Activated CD8-positive, alpha-beta memory T cell treated with anti-CD3 and anti-CD28 coated beads for 48 hours (primary cell): ENCODE measurements at places on chromosomes 2 and 18.

GRCh38 chr2:207423886-207424285, 105.9 kb upstream of the CREB1 start:
- DNase-seq, result peak; percentile 11

GRCh38 chr18:59096098-59096789, 43.4 kb upstream of the SEC11C start:
- no peak for DNase-seq

- DNase-seq, result no peak
These were observed 29.1 kb downstream of the KLHL29 start for GRCh38 chr2:23414106-23414505.

GRCh38 chr2:154173919-154174318, 302.2 kb downstream of the GALNT13 start:
- DNase-seq, result no peak

DNA sequence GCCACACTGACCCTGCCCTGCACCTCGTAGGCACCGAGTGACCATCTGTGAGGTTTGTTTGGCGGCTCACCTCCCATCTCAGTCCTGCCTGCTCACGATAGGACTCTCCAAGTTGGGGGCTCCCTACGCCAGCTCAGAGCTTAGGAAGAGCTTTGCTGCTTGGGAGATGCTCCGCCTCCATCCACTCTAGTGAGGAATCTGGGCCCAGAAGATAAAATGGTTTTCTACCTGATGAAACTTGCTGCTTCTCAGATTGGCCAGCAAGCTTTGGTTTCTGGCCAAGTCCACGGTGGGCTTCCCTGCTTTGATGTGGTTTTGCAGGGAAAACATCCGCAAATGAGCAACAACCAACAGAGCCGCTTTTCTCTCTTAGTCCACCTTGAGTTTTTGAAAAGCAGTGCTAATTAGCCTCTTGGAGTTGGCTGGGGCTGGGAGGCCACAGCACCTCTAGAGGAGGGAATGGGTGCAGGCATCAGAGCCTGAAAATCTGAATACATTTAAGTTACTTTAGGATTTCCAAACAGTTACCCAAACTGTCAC, 42.2 kb downstream of the THNSL2 start:
- no peak for DNase-seq

- DNase-seq, result no peak
These were observed 112.1 kb upstream of the ATP8B1 start for GRCh38 chr18:57915248-57915647.

DNA sequence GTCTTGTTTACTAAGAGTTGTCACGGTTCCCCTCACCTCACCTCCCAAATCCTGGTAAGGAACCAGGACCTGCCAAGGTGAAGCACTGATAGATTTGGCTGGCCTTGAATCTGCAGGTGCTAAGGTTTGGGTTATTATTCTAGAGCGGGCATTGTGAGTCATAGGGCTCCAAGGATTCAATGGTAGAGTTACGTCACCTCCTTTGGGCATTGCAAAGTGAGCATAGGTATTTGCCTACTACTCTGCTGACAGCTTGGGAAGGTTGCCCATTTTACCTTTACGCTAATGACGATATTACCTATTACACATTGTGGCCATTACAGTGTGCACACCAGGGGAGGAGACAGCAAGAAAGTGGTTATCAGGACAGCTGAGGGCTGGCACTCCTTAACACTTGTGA, 59.3 kb downstream of the SETBP1 start:
- no peak for DNase-seq

DNA sequence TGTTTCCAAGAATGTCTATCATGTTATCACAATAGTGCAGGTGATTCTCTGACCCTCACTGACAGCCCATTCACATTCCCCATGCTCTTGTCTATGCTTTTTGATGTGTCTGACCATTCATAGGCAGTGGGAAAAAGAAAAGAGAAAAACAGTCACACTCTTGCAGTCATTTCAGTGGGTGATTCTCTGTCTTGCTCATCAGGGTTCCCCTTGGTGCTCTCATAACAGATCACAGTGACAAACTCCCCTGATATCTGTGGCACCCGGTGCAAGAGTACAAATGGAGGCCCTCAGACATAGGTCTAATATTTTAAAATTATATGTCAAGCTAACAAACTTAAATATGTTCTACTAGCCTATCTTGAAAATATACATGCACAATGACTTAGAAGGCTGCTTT, 72.7 kb upstream of the PPP1CB start:
- DNase-seq, result no peak

DNA sequence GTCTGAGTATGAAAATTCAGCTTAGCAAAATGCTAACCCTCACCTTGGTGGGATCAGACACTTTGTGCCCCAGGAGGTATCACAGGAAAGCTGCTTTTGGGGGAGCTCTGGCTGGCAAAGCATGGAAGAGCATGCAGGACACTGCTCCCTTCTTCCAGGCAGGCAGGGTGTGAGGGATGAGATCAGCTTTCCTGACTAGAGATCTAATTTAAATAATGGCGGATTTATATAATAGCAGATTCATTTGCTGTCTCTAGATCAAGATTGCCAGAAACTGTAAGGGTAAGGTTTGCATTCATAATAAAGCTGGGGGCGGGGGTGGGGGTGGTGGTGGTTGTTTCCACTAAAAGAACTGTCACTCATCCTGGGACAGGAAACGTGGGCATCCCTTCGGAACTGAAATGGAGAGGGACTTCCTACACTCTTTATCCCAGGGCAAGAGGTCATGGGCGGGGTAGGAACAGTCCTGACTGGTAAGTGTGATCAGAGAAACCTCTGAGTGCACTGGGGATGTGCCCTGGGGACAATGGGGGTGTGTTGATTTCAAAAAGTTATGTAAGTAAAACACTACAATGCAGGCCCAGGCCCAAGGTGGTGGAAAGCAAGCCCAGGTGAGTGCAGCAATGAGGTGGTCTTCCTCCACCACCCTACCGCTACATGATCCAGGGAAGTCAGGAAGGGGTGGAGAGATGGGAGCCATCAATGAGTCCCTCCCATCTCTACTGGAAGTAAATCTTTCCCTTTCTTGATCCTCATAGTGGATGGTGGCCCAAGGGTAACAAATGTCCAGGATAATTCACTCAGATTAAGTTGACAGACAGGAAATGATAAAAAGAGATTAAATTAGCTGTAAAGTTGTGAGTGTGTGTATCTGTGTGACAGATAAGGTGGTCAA, 171.4 kb upstream of the SERPINE2 start:
- no peak for DNase-seq

- no peak for DNase-seq
These were observed 230.0 kb upstream of the RASGRP3 start for GRCh38 chr2:33246432-33246831.

GRCh38 chr18:74310411-74310810, 5.2 kb upstream of the C18orf63 start:
- no peak for DNase-seq

GRCh38 chr2:12151716-12152115, 405.3 kb downstream of the LPIN1 start:
- no peak for DNase-seq

- DNase-seq, result no peak
These were observed 29.4 kb upstream of the FN1 start for GRCh38 chr2:215465256-215465655.

GRCh38 chr2:26410764-26411243, 9.1 kb downstream of the DRC1 start:
- no peak for DNase-seq

GRCh38 chr2:130824492-130825061, 12.1 kb upstream of the ARHGEF4 start:
- peak; percentile 31 for DNase-seq

GRCh38 chr2:175017618-175018414, 12.6 kb upstream of the CHN1 start:
- DNase-seq, result no peak

DNA sequence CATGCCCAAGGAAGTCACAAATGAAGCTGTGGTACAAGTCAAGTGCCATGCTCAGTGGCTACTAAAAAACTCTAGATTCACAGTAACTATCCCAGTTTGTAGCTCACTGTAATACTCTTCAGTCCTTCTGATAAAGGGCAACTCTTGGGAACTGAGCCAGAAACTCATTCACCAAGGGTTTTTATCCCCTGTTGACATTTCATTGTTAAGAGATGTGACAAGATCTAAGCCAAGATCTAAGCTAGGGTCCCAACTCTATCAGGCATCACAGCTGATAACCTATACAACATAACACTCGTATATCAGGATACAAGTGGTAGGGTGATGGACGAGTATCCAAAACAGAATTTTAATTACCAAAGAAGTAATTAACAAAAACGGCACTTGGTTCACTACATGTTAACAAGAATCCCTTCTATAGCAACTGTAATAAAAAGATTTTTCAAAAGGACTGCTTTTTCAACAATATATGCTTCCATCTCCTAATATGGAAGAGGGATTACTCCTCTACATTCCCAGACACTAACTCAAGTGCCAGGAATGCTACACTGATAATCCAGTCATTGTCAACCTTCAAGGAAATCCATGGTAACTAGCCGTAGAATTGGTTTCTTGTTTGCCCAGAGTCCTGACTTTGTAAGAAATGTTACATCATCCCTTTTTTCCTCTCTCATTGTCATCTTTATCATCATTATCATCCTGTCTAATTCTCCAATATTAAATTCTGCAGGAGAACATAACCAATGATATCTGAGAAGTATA, 111.7 kb downstream of the CDH2 start:
- no peak for DNase-seq

- no peak for DNase-seq
These were observed 45.7 kb downstream of the RPL31 start for GRCh38 chr2:101047774-101048173.

DNA sequence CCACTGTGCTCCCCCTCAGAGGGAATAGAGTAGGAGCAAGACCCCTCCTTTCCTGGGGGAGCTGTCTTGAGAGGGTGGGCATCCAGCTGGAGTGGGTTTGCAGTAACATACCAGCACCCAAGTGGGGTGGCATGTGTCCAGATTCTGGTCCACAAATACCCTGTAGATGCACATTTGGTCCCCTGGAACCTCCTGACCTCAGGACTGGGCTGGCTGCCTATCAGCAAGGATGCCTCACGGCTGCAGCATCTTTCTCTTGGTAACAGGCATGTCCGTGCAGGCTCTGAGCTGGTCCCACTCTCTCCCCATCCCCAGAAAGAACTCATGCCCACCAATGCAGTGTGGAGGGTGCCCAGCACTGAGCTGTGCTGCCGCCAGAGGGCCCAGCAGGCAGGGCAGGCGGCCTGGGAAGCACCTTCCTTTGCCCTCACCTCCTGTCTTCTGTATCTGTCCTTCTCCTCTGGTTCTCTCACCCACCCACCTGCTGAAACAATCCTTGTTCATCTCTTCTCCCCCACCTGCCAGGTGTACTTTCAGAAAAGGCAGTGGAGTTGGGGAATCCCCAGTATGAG, 47.4 kb downstream of the ITGB1BP1 start:
- no peak for DNase-seq

DNA sequence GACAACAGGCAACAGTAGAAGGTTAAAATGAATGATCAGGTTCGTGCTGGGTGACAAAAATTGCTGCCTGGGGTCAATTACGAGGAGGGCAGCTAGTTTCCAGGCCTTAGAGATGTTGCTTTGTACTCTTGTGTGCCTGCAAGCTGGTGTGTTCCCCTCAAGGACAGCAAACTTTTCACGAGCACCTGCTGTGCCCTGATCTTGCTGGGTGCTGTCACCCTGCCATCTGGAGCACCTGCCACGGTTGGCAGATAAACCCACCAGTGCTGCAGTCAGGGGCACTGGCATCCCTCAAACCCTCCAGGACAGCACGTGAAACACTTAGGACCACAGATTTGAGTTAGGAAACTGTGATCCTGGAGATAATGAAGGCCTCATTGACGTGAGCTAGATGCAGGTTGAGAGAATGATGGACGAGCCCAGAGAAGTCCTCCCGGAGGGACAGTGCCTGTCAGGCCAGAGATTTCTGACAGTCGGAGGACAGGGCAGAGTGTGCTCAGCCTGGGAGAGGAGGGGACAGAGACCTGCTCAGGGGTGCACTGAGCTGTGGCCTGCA, 104.3 kb upstream of the RAB12 start:
- DNase-seq, result no peak

- DNase-seq, result no peak
These were observed 25.4 kb downstream of the ACADL start for GRCh38 chr2:210199854-210200253.

GRCh38 chr2:62185475-62186155, 10.3 kb upstream of the B3GNT2 start:
- no peak for DNase-seq

- no peak for DNase-seq
These were observed 179.2 kb downstream of the TTC32 start for GRCh38 chr2:19722531-19722971.

DNA sequence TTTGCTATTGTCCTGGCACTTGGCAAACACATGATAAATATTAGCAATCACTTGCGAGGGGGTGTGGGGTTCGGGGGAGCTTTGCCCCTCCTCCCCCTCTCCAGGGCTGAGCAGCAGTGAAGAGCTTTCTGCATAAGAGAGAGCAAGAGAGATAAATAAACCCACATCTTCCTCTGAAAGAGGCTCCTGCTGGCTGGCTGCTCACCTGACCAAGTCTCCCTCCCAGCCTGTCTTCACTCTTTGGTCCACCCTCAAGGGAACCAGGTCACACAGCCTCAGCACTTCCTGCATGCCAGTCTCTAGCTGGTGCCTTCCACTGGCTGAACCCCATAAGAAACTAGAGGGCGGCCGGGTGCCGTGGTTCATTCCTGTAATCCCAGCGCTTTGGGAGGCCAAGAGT, 18.5 kb upstream of the YWHAQ start:
- DNase-seq, result no peak

- no peak for DNase-seq
These were observed 79.4 kb upstream of the FAM136A start for GRCh38 chr2:70381235-70381634.

GRCh38 chr2:39606585-39606984, 59.1 kb upstream of the TMEM178A start:
- DNase-seq, result no peak

- no peak for DNase-seq
These were observed 62.8 kb downstream of the MYO1B start for GRCh38 chr2:191308026-191308425.

GRCh38 chr2:105873721-105874120, 129.0 kb downstream of the NCK2 start:
- peak; percentile 45 for DNase-seq

DNA sequence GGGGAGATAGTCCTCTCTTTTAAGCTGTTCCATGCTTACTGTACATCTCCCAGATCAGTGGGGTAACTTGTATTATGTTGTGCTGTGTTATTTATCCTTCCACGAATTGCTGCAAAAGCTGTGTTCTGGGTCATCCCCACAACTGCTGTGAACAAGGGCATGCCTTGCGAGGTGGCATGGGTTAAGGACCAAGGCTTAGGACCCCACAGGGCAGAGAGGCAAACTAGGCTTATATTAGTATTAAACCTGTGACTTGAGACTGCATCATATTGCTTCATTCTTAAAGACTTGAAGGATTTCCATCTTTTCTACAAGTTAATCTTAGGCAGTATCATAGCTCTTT, 19.9 kb downstream of the RND3 start:
- no peak for DNase-seq

GRCh38 chr18:36389027-36389426, 91.5 kb downstream of the FHOD3 start:
- no peak for DNase-seq
